ENCODE measurements at places on chromosomes 2 and 18.

DNA sequence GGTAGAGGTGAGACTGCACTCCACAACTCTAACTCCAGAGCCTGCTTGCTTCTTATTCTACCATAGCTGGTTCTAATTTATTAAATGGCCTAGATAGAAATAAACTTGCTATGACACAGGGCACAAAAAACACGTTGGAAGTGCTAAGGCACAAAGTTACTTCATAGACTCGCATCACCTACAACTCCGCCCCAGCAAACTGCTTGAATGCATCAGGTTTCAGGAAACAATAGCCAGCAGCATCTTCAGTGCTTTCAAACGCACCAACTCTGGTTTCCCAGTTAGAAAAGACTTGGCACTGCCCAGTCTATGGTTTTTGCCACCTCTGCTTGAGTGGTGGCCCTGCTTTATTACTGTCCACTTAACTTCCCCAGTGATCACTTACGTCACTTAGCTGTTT lies 142.6 kb downstream of the RIF1 start:
- DNase-seq = no peak

- DNase-seq = no peak
Measured at GRCh38 chr2:140491876-140492275, 1638.9 kb downstream of the LRP1B start.

DNA sequence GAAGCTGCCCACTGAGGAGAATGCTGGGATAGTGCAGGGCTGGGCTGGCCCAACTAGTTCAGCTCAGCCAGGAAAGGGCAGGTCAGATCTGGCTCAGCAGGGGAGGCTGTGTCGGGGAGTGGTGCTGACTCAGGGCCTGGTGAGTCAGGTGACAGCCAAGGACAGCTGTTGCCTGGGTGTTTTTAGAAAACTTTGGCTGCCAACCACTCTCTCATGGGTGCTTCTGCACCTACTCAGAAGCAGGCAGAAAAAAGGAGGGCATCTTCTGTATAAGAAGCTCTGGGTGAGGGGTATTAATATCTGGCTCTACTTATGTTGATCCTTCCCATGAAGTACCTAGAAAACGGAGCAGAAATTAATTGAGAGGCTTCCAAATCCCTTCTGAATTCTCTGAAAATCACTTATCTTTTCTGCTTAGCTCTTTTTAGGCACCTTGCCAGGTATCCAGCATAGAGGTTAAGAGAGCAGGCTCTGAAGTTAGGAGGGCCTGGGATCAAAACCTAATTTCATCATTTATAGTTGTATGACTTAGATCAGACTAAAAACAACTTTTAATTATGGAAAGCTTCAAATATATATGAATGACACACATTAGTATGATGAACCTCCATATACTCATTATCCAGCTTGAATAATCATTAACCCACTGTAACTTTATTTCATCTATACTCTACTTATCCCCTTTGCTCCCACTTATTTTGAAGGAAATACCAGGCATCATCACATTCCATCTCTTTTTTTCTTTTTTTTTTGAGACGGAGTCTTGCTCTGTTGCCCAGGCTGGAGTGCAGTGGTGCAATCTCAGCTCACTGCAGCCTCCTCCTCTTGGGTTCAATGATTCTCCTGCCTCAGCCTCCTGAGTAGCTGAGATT lies 15.5 kb upstream of the RAB10 start:
- DNase-seq = peak; percentile 7

- DNase-seq = no peak
Measured at GRCh38 chr2:45923701-45924100, 272.2 kb downstream of the PRKCE start.

GRCh38 chr2:19198381-19198780 lies 160.0 kb downstream of the OSR1 start:
- DNase-seq = no peak
